PC-9 (cell line): ENCODE measurements at places on chromosomes 2 and 18.

DNA sequence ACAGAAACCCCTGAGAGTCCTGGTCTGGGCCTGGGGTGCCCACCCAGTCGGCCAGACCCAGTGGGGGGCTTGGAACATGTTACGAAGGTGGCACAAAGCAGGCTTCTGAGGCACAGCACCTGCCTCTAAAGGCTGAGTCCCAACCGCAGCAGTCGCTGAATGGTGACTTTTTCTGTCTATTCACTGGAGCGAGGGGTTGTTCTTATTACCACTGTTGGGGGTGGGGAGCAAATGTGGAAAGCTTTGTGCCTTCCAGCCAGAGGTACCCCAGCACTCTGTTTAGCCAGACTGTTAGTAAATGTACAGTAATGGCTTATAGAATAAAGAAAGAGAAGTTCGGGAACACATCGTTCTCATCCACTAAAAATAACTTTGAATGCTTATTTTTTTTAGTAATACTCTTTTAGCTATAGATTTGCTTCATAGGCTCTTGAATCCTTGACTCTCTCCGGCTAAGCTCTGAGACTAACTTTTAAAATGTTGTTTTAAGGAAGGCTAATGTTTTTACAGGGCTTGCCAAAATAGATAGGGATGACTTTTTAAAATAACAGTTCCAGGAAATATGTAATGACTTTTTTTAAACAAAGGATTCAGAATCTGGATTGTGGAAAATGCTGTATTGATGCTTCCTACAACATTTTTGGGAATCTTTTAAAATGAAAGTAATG, 23.4 kb upstream of the PTPN2 start:
- no peak for DNase-seq

- DNase-seq, result no peak
Observed at GRCh38 chr2:187890690-187891089, 336.5 kb upstream of the TFPI start.

- DNase-seq, result no peak
Observed at GRCh38 chr2:42168459-42169099, 574 bp upstream of the EML4 start.

DNA sequence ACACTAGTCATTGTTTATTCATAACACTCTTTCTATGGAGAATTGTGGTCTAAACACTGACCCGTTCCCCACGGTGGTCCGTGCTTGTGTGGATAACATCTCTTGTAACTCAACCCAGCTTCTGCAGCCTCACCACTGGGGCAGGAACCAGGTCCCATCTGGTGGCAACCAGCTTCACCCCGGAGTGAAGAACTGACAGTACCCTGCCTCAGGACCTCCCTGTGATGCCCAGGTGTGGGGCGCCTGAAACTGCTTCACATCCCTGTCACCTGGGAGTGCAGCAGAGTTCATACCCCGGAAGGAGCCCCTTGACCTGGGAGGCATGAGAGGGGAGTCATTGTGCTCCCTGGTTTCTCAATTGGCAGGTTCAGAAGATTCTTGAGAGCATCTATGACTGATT, 81.1 kb downstream of the LONRF2 start:
- DNase-seq, result no peak

- no peak for DNase-seq
Observed at GRCh38 chr2:152510621-152511020, 175.6 kb downstream of the FMNL2 start.

GRCh38 chr2:162153608-162154224, 1.7 kb upstream of the GCG start:
- DNase-seq, result peak; percentile 40

GRCh38 chr2:207813942-207814341, 44.2 kb upstream of the FZD5 start:
- no peak for DNase-seq

DNA sequence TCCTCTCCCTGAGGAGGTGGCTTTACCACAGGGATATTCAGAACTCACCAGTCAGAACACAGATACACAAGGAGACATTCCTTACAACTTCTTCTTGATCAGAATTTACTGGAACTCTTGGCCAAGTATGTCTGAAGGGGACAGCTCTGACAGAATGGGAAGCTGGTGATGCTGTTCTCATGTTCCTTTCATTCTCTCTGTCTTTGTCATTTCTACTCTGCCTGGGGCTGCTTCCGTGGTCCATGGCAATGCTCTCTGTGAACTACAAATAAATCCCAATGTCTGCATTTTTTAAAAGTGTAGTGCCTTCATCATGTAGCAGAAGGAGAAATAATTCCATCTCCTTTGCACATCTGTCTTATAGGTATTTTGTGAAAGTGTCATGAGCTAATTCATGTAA, 730.3 kb downstream of the CNTNAP5 start:
- no peak for DNase-seq

GRCh38 chr2:130890941-130891669, 54.4 kb downstream of the ARHGEF4 start:
- no peak for DNase-seq

- no peak for DNase-seq
Observed at GRCh38 chr2:8638327-8638726, 43.5 kb upstream of the ID2 start.

DNA sequence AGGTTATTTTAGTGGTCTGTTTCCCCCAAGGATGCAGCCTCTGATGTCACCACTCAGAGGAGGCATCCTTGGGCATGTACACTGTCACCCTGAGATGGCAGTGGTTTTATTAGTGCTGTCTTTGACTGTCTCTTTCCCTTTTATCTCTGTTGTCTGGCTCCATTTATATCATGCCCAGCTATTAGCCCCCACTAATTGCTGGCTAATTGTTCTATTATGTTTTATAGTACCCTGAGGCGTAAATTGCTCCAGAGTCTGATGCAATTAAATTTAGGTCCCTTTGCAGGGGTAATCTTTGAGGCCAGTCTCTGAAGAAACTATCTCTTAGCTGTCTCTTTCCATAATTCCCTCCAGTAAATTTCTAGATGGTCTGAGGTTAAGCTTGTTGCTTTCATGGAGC, 301.0 kb upstream of the KLHL29 start:
- DNase-seq, result no peak

- DNase-seq, result no peak
Observed at GRCh38 chr2:97739893-97740245, 26.5 kb downstream of the ZAP70 start.

DNA sequence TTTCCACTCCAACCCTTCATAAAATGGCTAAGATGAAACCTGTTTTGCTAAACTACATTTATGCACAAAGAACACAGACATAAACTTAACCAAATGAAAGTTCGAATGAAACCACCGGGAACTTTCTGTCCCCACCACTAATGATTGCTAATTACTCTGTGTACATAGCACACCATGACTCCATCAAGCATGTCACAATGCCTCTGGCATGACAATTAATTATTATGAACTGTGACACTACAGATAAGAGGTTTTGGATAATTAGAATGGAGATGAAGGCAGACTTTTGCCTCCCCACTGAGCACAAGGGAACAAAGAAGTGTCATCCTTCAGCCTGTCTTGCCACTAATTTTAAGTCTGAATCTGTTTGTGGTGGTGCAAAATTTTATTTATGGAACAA, 1.5 kb downstream of the DAPL1 start:
- no peak for DNase-seq

- no peak for DNase-seq
Observed at GRCh38 chr2:123648016-123648415, 377.1 kb upstream of the CNTNAP5 start.

DNA sequence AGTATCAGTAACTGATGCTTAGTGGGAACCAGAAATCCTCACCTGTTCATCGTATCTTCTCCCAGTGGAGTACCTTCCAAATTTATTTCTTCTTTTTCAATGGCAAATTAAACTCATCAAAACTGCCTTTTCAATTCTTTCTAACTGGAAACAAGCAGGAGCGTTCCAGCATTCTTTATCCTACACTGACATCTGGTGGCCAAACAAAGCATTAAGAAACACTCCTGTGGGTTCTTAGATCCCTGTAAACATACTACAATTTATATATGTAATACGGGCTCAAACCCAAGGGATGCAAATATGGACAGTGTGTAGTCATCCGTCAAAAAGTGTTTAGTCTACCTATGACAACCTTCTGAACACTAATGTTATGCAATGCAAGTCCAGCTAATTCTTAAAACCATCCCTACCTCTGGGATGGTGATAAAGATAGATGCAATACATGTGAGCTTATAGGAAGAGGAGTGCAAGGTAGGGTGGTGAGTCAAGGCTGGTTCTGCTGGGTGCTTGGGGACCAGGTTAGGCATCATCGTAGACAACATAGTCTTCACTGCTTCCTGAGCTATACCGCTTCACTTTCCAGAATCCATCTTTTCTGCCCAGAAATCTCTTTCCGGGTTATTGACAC, 375.0 kb downstream of the CTNNA2 start:
- peak; percentile 7 for DNase-seq

GRCh38 chr2:241067501-241068135, 34.5 kb downstream of the MTERF4 start:
- no peak for DNase-seq

DNA sequence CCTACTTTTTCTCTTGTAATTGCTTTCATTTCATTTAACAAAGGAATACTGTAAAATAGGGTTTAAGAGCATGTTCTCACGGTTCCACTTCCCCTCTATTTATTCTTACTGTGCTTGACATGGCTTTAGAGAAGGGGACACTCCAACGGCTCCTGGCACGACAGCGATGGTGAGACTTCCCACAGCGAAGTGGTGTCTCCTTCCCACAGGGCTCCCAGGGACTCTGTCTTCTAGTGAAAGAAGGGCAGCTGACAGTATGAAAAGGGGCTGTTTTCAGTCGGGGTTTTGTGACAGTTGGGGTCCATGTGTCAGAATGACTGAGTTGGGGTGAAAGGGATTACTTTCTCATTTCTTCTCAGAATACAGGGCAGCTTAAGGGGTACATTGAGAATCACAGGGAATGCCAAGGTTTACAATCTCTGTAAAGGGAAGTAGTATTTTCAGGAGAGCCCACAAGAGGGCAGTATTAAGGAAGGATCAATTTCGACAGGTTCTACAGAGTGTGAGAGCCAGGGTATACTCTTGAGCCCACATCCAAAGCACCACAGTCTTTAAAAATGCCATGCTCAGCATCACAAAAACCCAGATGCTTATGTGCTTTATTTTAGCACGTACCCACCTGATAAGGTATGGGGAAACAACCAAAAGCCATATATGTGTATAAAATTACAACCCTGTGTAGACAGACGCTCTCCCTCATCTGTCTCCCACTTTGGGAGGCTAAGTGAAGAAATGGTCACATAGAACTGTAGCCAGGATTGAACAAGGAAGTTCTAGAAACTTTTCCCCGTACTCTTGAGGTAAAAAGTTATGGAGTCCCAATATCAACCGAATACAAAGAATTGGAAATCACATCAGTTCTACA, 31.3 kb upstream of the RAPGEF4 start:
- DNase-seq, result peak; percentile 30

GRCh38 chr2:12774395-12774727, 57.6 kb downstream of the TRIB2 start:
- no peak for DNase-seq

GRCh38 chr2:179440642-179441251, 176.1 kb upstream of the SESTD1 start:
- DNase-seq, result no peak

- DNase-seq, result no peak
Observed at GRCh38 chr2:241317391-241317790, 1.7 kb downstream of the SEPTIN2 start.

GRCh38 chr18:8350628-8351027, 258.6 kb upstream of the RAB12 start:
- no peak for DNase-seq

DNA sequence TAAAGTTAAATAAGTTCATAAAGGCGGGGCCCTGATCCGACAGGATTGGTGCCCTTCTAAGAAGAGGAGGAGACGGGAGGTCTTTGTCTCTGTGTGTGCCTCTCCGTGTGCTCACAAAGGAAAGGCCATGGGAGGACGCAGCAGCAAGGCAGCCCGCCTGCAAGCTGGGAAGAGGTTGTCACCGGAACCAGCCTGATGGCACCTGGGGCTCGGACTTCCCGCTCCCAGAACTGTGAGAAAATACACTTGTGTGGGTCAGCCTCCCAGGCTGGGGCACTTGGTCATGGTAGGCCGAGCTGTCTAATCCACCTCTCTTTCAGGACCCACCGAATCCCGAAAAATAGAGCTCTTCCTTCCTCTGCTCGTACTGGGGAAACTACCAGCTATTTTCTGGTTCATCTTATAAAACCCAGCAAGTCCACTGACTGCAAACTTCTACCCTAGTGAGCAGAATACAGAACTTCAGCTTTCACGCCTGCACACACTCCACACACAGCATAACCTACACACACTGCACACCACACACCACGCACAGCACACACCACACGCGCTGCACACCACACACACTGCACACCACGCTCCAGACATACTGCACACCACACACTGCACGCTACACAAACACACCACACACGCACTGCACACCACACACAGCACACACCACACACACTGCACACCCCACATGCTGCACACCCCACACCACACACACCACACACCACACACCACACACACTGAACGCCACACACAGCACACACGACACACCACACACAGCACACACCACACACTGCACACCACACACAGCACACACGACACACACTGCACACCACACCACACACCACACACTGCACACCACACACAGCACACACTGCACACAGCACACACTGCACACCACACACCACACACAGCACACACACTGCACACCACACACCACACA, 58.1 kb downstream of the ASB1 start:
- DNase-seq, result no peak

GRCh38 chr18:10111191-10111590, 197.4 kb downstream of the VAPA start:
- DNase-seq, result no peak

- no peak for DNase-seq
Observed at GRCh38 chr18:48719974-48720654, 181.3 kb downstream of the CTIF start.

GRCh38 chr18:48543228-48543627, 4.4 kb downstream of the CTIF start:
- peak; percentile 55 for DNase-seq

GRCh38 chr18:45997700-45998151, 30.6 kb upstream of the EPG5 start:
- no peak for DNase-seq

- no peak for DNase-seq
Observed at GRCh38 chr2:75598589-75599155, 37.9 kb upstream of the EVA1A start.

- no peak for DNase-seq
Observed at GRCh38 chr2:224407241-224407701, 5.4 kb upstream of the FAM124B start.

DNA sequence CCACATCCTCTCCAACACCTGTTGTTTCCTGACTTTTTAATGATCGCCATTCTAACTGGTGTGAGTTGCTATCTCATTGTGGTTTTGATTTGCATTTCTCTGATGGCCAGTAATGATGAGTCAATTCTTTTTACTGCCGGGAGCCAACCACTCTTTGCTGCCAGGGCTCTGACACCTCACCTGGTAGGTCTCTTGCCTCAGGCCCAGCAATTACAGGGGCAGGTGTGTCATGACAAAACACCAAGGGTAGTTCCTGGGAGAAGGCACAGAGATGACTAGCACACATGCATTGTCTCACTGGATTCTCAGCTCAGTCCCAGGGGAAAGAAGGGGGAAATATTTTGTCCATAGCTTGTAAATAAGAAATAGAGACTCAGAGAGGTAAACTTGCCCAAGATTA, 122.3 kb downstream of the CHST9 start:
- peak; percentile 75 for DNase-seq
